T follicular helper cell (primary cell): ENCODE measurements at places on chromosomes 5 and 9.

- DNase-seq = no peak
Measured at GRCh38 chr5:52727576-52727975, 60.1 kb upstream of the ITGA1 start.

GRCh38 chr9:117354244-117354847 is 60.5 kb downstream of the ASTN2 start:
- no peak for DNase-seq

DNA sequence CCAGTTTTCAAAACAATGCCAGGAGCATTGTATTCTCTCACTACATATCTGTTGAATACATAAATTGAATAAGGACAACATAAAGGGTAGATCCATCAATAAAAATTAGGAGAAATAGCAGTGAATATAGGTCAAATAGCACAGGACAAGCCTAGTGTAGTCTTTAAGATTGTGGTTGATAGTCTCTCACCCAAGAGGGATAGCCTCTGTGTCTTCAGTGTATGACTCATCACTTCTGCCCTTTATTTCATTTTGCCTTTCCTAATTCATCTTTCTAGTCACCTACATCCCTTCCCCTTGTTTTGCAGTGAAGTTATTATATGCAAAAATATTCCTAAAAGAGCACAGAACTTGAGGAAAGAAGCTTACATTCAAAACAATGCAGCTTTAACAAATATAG is 335.0 kb upstream of the TUSC1 start:
- DNase-seq = no peak

- no peak for DNase-seq
Measured at GRCh38 chr5:56166671-56167385, 66.3 kb downstream of the ANKRD55 start.

- DNase-seq = no peak
Measured at GRCh38 chr5:78003919-78004318, 227.8 kb upstream of the TBCA start.

- no peak for DNase-seq
Measured at GRCh38 chr5:1008451-1009358, at the start of gene NKD2. TSS of gene NKD2 (plus strand) at chr5:1008802. CDS start at chr5:1009058, 256 bp downstream.

GRCh38 chr9:9229269-9229668 is 1383.5 kb downstream of the PTPRD start:
- no peak for DNase-seq

DNA sequence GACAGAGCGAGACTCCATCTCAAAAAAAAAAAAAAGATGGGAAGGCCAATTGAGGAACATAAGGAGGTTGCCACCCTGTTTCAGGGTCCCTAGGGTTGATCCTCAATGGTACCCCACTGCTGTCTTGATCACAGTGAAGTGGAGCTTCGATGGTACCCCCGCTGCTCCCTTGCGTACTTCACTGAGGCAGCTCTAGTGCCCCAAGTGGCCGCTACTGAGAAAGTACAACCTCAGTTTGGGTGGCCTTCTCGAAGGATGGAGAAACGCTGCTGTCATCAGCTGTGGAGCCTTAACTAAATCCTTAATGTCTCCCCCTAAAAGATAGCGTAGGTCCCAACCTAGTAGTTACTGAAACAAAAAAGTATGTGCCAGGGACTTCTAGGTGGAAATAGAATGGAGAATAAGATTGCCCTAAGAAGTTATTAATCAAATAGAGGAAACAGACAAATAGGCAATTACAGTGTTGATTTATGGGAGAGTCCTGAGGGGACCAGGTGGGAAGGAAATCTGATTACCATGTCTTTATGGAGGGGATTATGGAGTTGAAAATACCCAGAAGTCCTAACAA is 6.3 kb downstream of the TESK1 start:
- peak; percentile 36 for DNase-seq

GRCh38 chr9:82410866-82411265 is 422.3 kb downstream of the SPATA31D1 start:
- DNase-seq = no peak

DNA sequence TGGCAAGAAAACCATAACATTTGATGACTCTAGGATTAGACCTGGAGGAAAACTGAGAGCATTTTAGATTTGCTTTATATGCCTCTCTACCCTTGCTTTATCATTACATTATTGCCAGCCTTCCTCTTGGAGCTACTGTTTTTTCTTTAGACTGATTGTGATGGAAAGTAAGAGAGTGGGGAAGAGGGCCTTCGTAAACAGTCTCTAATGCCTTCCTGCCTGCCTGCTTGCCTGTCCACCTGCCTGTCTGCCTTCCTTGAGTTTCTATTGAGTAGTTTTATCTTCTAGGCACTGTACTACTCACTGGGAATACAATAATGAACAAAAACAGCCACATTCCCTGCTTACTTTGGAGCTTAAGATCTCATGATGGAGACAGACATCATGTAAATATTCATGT is 189.3 kb downstream of the TRPM3 start:
- DNase-seq = no peak

DNA sequence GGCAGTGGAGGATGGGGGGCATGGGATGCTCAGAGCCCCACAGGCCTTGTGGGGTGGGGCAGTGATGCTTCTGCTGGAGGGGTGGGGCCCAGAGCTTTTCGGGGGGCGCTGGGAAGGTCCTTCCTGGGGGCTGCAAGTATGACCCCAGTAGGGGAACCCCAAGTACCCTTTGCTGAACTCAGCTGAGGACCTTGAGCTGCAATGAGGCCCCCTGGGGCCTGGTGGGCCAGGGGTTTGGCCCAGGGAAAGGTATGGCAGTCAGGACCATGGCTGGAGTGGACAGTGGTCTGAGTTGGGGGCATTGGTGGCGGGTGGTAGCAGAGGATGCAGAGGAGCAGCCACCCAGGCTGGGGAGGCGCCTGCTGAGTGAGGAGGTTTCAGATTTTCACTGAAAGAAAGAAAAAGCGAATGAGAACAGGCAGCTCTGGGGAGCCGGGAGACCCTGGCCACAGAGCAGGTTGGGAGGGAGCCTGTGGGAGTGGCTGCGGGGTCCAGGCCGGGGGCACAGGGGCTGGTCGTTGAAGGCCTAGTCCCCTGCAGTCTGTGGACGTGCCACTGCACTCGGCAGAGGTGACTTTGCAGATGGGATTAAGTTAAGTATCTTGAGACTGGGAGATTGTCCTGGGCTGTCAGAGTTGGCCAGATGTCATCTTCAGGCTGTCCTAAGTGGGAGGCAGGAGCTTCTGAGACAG is 19.2 kb downstream of the WNK2 start:
- DNase-seq = no peak

- no peak for DNase-seq
Measured at GRCh38 chr5:123450640-123451039, 27.4 kb upstream of the CEP120 start.

GRCh38 chr5:81513982-81514381 is 120.0 kb upstream of the ACOT12 start:
- no peak for DNase-seq

DNA sequence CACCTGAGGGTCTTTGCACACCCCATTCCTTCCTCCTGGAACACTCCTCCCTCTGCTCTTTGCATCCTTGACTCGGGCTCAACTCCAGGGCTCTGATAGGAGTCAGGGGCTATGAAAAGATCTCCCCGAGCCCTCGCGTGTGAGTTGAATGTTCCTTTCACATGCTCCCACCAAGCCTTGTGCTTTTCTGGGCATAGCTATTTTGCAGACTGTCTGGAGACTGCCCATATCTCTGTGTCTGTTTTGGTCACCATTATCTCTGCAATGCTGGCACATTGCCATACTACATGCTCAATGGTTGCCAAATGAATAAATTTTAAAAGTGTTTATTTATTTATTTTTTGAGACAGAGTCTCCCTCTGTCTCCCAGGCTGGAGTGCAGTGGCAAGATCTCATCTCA is 56.9 kb upstream of the PLPP1 start:
- no peak for DNase-seq

DNA sequence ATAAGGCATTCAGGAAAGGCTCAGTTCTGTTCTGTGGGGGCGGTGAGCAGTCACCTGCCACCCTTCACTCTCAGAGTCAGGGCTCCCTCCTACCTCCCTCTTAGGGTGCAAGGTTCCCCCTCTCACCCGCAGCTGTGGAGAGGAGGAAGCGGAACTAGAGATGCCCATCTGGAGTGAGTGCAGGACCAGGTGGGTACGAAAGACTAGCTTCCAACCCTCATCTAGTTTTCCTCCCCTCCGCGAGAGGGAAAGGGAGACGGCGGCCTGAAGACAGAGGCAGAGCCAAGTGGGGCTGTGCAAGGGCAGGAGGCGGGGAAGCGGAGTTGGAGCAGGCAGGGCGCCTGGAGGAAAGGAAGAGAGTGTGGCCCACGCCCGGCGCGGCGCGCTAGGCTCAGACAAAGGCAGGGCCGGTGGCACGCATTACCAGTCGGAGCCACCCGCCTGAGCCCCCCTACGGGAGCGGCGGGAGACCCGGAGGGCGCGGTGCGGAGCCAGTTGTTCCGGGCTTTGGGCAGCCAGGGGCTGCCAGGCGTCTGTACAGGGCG is 7.3 kb downstream of the PRR7 start:
- no peak for DNase-seq

- no peak for DNase-seq
Measured at GRCh38 chr5:7000310-7000709, 287.1 kb downstream of the TENT4A start.

DNA sequence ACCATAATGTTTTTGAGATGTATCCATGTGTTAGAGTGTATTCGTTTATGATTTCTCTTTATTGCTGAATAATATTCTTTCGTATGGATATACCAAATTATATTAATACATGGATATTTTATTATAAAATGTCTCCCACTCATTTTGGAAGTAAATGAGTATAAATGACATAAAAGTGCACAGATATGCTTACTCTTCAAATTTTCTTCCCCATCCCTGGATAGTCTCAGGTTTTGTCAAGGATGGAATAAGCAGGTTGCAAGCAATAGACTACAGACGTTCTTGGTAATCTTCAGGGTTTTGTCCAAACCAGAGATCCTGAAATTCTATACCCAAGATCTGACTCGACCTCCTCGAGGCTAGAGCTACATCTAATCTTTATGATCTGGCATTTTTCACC is 50.7 kb downstream of the NIPAL4 start:
- DNase-seq = no peak

GRCh38 chr5:177183766-177184360 is 50.3 kb downstream of the NSD1 start:
- DNase-seq = no peak

DNA sequence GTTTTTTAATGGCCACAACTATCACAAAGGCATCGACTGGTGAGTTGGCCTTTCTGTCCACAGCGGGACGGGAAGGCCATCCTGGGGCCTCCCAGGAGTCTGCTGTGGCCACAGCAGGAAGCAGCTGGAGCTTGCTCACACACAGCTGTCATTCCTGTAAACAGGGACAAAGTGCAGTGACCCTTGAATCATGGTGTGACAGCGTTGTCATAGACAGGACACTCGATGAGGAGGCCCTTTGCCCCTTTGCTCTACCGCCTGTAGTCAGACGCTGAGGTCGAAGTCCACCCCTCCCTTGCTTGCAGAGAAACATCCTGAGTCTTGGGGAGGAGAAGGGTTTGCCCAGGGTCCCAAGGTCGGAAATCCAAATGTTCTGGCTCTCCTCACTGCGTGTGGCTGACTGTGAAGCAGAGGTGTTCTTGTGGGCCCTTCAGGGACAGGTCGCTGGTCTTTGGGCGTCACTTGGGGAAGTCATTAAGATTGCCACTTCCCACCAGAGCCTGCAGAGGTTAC is 35.1 kb downstream of the NDST1 start:
- no peak for DNase-seq

- DNase-seq = no peak
Measured at GRCh38 chr5:126641387-126641786, 40.6 kb downstream of the PHAX start.

DNA sequence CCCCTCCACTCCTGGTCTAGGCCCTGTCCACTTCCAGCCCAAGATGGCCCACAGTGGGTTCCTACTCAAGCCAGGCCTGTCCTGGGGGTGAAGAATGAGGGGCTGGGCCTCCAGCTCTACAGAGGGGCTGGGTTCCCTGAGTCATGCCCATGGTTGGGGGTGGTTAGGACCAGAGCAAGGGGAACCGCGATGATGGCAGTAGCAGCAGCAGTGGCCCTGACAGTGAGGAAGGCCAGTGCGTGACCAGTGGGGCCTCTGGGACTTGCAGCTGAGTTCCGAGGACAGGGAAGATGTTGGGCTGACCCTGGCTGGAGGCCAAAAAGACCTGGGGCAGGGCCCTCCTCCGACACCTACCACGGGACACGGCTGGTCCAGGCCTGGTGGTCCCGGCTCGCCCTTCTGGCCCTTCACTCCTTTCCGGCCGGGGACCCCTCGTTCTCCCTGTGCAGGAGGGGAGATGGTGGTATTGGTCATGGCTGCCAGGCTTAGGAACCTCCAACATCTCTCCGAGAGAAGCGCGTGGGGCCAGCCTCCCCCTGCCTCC is 9.2 kb upstream of the PHYKPL start:
- DNase-seq = no peak

DNA sequence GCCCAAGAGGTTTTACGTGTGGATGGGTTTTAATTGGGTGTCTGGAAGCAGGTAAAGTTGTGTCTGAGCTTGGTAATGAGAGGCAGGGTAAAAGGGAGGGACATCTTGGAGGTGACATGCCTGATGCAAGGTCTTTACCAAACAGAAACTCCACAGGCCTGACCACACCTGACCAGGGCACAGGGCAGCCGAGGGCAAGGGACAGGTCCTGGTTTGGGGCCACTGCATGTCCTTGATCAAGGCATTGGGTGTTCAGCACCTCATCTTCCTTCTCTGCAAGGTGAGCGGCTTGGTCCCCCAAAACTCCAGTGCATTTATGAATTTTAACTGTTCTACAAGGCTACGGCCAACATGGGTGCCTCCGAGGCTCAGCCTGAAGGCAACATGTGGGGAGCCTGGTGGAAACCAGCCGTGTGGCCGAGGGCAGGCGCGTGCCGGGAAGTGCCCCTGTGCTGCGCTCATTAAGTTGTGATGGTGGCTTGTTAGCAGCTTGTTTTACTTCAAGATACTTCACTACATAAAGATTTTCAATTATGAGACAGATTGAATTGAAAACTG is 30.7 kb upstream of the LPCAT1 start:
- DNase-seq = no peak

- DNase-seq = no peak
Measured at GRCh38 chr9:129725795-129726251, 27.0 kb downstream of the PTGES start.

DNA sequence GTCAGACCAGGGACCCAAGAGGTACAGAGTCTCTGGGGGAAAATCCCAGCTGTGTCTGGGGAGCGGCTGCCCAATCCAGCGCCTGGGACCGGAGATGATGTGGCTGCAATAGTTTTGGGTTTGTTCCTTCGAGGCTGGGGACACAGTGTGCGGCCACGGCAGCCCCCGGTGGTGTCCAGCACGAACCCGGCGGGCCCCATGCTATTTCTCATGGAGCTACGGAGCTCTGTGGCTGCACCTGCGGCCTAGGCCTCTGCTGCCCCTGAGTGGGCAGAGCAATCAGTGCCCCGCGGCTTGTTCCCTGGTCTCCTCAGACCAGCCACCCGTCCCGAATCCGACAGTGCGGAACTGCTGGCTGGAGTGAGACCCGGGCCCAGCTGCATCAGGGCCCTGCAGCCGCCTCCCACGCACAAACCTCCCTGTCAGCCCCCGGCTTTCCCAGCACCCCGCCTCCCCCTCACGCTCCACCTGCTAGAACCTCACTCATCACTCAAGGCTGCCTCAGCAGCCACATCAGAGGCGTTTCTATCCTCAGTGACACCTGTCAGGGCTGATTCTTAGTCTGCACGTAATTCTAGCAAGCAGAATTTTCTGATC is 29.0 kb downstream of the SARDH start:
- peak; percentile 82 for DNase-seq

GRCh38 chr9:97906236-97906831 is 16.0 kb downstream of the TRMO start:
- DNase-seq = peak; percentile 53
